ENCODE measurements at places on chromosomes 1 and 21. TPM values are rescaled to one million over a fixed set of nuclear protein-coding genes. Genes with fewer than 3 reads are reported as not detected.

Gene COL6A1
- 278 TPM for total RNA-seq

GRCh38 chr1:16235944-16236510 lies 956 bp downstream of the CPLANE2 start:
- no peak for DNase-seq

DNA sequence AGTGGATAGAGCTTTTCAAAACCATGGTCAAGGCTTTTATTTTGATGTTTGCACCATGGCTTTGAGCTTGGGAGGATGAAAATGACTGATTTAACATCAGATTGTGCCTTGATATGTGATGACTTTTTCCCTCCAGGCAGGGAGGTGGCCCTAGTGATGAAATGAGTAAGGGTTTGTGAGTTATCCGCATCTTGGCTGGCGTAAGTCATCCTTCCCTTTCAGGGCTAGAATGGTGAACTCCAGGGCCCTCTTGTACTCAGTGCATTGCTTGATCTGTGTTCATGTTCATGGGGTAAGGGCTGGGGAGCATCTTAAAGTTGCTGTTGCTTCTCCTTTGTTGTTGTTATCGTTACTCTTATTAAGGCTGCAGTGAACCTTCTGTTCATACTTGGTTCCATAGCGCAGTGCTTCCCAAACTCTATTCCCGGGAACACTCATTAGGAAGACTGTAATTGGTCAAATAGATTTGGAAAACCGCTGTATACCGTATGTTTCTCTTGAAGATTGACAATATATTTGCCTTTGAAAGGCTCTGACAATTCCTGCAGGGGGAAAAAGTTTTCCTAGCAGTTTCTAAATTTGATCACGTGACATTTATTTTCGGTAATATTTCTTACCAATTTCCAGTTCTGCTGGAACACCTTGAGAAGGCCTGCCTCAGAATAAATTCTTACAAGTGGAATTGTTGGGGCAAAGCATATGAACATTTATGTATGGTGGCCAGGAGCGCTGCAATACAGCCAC lies 23.1 kb downstream of the GPR137B start:
- DNase-seq: no peak

GRCh38 chr1:3066826-3067225 lies 2.2 kb upstream of the PRDM16 start:
- DNase-seq: no peak

GRCh38 chr1:153028766-153029165 lies 2.2 kb upstream of the SPRR1B start:
- DNase-seq: no peak

All from right atrium auricular region (tissue), 2 donors.